Activated T-cell treated with anti-CD3 and anti-CD28 coated beads for 4 hours (primary cell): ENCODE measurements at places on chromosomes 7 and 10.

DNA sequence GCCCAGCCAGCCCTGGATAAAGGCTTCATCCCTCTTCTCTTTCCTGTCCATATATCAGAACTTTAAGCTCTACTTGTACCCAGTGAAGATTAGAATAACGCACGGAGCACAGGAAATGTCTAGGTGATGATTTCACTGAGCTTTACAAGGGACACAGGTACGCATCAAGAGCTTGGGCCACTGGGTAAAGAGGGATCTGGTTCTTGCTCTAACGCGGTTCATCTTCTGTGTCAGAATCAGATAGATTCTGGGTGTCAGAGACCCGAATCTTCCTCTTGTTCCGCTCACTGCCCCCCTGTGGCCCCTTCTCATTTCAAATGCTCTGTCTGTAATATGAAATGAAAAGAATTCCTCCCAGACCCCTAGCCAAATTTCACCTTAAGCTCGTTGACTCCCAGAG, 24.7 kb downstream of the IL2RA start:
- no peak for DNase-seq

DNA sequence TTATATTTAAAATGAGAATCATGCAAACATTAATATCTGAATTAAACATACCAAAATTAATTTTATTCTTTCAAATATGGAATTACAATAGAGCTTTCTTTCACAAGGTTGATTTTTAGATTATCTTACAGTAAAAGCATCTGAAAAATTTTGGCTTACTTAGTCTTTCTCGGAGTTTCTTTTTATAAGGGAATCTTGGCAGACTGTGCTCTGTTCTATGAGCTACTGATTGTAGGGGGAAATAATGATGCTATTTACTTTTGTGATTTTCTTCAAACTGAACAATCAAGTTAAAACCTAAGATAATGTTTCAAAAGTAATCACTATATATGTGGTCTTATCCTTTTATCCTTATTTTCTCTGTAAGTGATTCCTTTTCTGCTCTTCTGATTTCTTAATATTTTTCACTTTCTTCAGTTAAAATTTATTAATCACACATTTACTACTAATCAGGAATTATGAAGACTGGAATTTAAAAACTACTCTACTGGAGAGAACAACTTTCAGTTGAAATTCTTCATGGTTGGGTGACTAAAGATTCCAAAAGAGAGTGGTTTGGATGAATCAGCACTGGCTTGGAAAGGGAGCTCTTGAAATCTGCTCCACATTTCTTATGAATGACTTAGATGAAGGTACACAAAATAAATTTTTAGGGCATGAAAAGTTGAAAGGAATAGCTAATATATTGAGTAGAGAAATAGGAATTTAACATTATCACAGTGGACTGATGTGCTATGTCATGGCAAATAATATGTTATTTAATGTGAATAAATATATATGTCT, 103.9 kb downstream of the PPP1R9A start:
- DNase-seq = no peak

- DNase-seq = no peak
These were observed 37.0 kb upstream of the EGR2 start for GRCh38 chr10:62852961-62853702.

- DNase-seq = no peak
These were observed 12.1 kb upstream of the RHBDD2 start for GRCh38 chr7:75866489-75867389.

DNA sequence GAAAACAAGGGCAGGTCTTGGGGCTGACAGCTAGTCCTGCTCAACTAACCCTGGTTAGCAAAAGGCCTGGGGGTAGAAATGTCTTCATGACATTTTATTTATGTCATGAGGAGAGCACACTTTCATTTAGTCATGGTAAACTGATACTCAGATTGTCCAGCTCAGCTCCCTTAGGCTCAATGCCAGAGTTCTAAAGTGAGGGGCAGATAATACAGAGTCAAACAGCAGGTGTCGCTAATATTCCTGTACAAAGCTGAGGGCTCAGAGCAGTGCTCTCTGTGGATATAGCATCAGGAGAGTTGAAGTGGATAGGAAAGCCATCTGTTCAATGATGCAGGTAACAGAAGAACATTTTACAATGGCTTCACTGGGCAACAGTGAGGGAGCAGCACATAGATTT, 26.8 kb upstream of the CALCR start:
- no peak for DNase-seq

DNA sequence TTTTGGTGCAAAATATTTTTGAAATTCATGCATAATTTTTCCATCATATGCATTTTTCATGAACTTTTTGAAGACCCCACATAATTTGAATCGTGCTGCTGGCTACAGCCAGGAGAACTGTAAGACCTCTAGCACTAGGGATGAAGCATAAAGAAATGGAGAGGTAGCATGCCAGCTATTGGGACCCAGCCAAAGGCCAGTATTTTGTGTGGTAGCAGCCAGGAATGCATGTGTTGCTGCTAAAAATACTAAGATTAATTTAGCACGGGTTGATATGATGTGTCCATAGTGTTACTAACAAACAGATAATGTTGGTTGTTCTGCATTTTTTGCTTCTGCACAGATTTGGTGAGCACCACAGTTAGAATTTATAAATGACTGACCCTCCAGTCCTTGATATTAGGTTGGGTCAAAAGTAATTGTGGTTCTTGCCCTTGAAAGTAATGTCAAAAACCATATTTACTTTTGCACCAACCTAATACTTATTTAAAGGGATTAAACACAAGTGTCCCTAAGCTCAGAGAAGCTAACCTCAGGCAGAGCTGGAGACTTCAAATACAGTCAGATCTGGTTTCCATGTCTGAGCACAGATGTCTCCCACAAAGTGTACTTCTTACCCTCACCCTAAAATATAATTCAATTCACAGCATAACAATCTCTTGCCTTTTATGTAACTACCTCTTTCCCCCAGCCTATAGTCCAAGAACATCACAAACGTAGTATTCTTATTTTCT, 54.1 kb upstream of the NPSR1 start:
- DNase-seq = no peak

- no peak for DNase-seq
These were observed 1074.1 kb upstream of the AUTS2 start for GRCh38 chr7:68524126-68524525.

GRCh38 chr7:120806669-120807068, 51.3 kb downstream of the TSPAN12 start:
- DNase-seq = no peak

- DNase-seq = no peak
These were observed 8.0 kb downstream of the SMARCD3 start for GRCh38 chr7:151240536-151240935.

GRCh38 chr10:23768281-23768680, 329.4 kb downstream of the OTUD1 start:
- DNase-seq = no peak

DNA sequence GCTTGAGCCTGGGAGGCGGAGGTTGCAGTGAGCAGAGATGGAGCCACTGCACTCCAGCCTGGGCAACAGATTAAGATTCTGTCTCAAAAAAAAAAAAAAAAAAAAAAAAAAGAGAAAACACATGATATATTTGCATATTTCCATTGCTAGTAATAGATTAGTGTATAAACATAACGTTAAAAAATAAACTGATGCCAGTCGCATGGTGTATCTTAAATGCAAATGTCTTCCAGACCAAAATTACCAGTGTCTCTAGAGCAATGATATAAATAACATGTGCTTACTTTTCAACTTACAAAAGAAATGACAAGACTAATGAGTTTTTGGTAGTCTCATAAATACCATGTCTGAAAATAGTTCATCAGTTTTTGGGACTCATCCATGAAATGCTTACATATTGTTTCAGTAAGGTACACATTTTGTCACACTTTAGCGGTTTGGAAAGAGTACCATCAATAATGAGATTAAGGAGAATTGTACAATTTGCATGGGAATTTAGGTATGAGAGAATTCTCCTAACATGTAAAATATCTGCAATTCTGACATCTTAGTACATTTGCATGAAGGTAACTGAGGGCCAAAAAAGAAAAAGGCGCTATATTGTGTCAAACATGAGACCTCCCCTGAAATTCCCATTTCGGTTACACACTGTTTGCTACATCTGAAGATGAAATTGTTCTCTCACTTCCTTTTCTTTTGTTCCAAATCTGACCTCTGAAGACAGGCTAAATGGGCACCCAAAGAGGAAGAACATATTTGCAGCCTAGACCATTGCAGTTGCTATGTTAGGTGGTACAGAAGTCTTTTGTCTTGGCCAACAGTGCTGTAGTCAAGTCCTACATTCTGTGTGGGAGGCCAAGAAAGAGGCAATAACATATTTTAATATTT, 51.5 kb upstream of the PIP4K2A start:
- DNase-seq = no peak

DNA sequence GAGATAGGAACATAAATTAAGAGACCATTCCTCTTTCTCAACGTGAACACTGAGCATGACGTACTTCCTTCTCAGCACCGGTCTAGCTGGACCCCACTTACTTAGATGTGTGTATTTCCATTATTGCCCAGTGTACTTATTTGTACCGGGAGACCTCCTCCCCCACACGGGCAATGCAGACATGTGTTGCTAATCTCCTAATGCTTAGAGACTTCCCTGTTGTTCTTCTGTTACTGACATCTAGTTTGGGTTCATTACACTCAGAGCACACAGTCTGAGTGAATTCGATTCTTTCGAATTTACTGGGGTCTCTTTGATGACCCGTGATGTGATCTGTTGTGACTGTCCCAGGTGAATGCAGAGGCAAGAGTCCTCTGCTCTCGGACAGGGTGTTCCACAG, 260.0 kb downstream of the MAD1L1 start:
- no peak for DNase-seq

DNA sequence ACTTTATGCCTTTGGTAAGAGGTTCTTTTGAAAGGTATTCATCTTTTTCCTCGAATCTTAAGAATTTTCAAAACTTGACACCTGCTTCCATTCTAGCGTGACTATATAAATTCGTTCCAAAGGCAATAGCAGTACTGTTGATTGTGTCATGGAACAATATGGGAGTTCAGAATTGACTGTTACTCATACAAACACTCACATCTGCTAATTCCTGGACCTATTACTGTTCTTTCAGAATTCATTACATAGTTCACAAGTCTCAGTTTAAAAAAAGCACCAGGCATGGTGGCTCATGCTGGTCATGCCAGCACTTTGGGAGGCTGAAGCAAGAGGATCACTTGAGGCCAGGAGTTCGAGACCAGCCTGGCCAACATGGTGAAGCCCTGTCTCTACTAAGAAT, 80.9 kb downstream of the CACNB2 start:
- DNase-seq = no peak

- DNase-seq = no peak
These were observed 80.4 kb downstream of the HIP1 start for GRCh38 chr7:75658369-75658768.

- DNase-seq = no peak
These were observed 41.2 kb upstream of the VCL start for GRCh38 chr10:73956476-73957359.

GRCh38 chr10:78875932-78876331, 192.8 kb upstream of the ZMIZ1 start:
- no peak for DNase-seq

GRCh38 chr10:43234471-43235041, 32.3 kb downstream of the RASGEF1A start:
- DNase-seq = no peak
